ENCODE measurements at places on chromosomes 6 and 20.

DNA sequence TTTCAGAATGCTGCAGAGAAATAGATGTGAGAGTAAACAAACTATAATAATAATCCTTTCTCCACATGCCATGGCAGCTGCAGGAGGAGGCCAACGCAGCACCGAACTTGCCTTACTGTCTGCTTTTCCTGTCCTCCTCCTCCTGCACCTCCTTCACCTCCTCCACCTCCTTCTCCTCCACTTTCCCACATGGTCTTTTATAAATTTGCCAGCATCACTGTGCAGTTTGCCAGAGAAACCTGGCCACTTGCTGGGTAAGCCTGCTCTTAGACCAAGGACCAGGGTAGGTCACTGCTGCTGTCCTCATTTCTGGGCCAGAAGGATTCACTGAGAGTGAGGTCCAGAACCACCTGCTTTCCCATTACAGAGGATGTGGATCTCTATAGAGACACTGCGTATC is 8.7 kb downstream of the SGK1 start:
- DNase-seq, result no peak

GRCh38 chr6:104699593-104700329 is 160.0 kb downstream of the HACE1 start:
- no peak for DNase-seq

GRCh38 chr6:7240351-7240750 is 72.6 kb downstream of the SSR1 start:
- DNase-seq, result no peak

DNA sequence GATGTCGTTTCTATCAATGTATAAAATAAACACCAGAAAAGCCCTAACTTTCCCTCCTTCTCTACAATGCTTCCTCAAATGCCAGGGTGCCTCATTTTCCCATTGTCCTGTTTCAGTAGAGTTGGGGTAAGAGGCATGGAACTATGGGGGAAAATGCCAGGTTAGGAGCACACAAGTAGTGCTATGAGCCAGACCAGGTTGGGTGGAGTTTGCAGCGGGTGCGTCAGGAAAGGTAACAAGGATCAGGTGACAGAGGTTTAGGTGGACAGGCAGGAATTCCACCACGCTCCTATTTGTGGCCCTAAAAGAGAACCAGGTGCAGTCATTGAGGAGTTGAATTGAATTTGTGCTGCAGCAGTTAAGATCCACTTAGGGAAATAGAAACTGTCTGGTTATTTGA is 36.5 kb downstream of the SYTL3 start:
- DNase-seq, result no peak

DNA sequence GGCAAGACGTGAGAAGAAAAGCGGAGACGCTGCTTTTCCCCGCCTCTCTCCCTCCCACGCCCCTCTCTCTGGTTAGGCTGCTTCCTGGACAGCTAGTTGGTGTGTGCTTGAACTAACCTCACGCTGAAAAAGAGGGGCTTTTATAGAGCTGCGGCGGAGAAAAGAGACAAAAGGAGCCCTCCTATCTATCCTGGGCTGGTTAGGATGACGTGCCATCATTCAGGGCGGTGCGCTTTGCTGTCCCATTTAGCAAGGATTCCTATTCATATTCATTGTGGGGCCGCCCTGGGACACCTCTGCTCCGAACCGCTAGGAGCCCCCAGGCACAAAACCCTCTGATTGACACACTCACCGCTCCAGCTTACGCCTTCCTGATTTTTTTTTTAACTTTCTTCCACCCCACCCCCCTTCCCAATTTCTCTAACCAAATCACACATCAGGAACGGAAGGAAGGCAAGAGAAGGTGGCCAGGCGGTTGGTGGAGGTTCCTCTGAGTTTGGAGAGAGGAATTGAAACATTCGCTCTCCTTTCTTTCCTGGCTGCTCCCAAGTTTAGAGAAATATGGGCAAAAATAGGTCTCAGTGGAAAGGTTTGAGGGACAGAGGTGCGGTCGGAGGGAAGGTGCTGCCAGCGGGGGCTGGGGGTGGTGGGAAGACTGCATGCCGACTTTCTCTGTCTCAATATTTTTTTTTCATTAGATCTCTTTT is at the start of gene OLIG3:
OLIG3 (minus strand) TSS at position 114 of the 707 bp plus-strand sequence. CDS start 224 bp downstream, outside the sequence.
- DNase-seq, result no peak

- no peak for DNase-seq
These were observed 279.0 kb downstream of the MAFB start for GRCh38 chr20:40410028-40410427.

DNA sequence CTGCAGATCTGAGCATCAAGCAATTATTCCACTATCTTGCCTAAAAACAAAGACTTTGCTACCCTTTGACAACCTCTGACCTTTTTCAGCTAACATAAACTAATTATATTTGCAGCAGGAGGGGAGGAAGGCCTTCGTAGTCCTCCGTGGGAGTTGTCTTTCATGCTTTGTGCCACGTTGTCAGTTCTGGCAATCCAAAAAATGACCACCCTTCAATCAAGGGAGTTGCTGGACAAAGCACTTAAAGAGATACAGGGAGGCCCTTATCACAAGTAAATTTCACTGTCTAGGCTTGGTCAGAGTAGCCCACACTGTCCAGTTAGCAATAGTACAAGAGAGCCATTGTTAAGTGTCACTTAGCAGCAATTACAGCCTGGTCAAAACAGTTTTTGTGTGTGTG is 578.9 kb downstream of the HAO1 start:
- no peak for DNase-seq
